ENCODE measurements at places on chromosomes 1 and 21.

DNA sequence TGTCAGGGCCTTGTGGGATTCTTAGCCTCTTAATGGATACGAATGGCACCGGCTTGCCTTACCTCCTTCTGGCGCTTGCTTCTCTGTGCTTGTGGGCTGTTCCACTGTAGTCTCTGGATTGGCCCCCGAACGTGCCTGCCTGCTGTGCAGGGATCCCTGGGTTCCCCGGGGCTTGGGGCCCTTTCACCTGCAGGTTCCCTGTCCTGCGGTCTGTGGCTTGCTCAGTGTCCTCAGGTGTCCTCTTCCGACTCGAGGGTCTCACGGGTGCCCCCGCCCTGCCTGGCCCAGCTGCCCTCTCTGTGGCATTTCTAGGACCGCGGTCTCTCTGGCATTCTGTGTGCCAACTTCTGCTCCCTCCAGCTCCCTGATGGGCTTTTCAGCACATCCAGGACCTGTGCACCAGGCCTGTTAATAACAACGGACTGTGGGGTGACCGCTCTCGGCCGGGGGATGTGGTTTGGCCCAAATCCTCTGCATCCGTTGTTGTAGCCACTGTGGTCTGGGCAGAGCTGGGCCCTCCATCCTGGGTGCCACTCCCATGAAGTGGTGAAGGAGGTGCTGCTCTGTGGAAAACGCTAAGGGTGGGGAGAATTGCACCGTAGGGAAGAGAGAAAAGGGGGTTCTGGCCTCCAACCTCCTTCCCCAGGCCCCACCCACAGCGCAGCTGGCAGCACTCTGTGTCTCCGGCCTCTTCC, 12.4 kb downstream of the COL18A1 start:
- no peak for DNase-seq

DNA sequence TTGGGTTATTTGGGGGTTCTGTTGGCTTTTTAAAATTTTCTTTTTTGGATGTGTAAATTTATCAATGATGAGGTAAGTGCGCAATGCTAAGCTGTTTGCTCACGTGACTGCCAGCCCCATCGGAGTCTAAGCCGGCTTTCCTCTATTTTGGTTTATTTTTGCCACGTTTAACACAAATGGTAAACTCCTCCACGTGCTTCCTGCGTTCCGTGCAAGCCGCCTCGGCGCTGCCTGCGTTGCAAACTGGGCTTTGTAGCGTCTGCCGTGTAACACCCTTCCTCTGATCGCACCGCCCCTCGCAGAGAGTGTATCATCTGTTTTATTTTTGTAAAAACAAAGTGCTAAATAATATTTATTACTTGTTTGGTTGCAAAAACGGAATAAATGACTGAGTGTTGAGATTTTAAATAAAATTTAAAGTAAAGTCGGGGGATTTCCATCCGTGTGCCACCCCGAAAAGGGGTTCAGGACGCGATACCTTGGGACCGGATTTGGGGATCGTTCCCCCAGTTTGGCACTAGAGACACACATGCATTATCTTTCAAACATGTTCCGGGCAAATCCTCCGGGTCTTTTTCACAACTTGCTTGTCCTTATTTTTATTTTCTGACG, 3.1 kb downstream of the OLIG2 start:
- no peak for DNase-seq

DNA sequence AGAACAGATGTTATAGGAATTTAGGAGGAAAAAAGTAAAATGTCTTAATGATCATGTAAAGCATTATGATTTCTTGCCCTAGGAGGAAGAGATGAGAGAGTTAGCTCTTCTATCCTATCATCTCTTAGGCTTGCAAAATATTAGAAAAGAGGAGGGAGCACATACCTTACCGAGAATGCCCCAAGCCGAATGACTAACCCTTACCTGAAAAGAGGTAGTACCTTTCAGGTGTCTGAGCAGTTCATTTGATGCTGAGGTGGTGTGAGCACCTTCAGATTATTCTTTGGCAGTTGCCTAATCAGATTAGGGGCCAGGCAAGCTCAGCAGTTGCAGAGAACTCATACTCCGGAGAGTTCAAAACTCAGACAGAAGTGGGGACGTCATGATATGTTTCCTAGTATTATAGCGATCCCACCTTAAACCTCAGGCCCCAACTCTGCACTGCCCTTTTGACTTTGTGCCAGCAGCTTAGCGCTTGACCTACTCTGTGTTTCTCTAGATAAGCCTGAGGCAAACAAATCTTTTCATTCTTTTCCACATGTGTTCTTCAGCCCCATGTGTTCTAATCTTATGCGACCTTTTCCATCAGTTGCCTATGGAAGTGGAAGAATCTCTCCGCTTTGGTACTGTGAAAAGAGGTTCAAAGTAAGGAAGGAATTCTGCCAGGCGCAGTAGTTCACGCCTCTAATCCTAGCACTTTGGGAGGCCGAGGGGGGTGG, 52.5 kb downstream of the ATP2B4 start:
- no peak for DNase-seq

DNA sequence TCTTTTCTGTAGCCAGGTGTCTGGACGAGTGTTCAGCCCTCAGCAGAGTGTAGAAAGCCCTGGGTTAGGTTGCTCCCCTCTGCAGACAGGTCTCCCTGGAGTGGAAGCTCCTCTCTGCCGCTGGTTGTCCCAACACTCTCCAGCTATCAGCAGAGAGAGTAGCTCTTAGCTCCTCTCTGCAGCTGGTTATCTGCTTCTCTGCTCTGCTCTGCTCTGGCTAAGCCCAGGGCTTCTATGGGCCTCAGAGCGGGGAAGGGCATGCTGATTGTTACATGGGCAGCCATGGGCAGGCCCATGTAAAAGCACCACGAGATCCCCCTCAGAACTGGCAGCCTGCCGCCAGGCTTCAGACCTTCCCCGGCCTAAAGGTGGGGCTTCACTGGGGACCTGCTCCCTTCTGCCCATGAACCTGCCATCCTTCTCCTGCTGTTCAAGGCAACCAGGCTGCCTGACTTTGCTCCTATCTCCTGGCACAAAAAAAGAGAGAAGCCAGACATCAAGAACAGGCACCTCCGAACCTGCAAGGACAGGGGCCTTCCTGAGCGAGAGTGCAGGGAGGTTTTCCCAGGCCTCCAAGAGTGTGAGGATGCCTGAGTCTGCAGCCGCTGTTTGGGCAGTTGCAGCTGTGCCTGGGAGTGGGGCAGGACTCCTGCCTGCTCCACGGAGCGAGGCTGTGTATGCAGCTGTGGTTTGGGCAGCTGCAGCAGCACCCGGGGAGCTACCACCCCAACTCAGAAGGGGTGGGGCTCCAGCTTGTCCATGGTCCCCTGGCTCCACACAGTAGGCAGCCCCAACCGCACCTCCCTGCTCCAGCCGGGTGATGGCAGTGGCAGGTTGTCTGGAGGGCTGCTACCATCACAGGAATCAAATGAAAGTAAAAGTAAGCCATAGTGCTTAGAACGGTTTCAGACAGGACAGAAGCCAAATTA, 973.7 kb downstream of the LTN1 start:
- DNase-seq = no peak

GRCh38 chr1:84299536-84300170, 1.9 kb upstream of the SAMD13 start:
- DNase-seq = no peak

DNA sequence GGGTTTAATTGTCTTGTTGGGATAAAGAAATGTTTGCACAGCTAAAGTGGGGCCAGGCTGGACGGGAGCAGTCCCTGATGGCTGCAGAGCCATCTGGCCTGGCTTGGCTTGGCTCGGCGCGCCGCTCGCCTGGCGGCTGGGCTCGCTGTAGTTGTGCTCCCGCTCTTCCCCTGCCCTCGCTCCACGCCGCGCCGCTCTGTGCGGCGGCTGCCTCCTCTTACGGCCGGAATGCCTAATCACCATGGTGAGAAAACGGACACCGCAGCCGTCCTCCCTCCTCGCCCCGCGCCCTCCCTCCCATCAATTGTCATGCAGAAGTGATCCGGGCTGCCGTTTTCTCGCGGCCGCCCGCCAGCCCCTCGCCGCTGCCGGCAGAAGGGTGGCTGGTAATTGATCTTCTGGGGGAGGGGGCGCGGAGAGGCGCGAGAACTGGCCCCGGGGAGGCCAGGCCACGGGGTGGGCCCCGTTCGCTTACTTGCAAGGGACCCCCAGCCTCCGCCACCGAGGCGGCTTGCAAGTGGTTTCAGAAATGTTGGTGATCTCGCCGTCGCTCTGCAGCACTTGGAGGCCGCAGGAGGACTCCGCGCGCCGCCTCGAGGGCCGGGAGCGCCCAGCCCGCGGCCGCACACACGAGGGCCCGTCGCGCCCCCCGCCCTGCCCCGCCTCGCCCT, 12.4 kb downstream of the RNF220 start:
- no peak for DNase-seq

GRCh38 chr1:150874455-150875196, 1.8 kb downstream of the ARNT start:
- no peak for DNase-seq

- no peak for DNase-seq
These were observed 50.5 kb downstream of the VCAM1 start for GRCh38 chr1:100769906-100770646.

DNA sequence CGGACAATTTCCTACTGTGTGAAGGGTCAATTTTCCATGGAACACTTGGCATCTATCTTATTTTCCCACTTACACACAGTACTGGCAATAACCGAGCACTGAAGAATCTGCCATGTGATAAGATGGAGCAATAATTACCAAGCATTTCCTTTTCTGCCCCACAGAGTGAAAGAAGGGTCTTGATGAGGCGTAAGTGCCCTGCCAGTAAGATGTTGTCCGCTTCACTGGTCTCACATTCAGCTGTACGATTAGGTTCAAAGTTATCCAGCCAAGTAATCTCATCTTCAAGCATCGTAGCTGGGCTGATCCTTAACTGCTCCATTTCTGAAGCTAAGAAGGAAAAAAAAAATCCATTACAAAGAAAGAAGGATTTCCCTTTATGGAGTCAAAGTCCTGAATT, 67.8 kb downstream of the PCSK9 start:
- no peak for DNase-seq

DNA sequence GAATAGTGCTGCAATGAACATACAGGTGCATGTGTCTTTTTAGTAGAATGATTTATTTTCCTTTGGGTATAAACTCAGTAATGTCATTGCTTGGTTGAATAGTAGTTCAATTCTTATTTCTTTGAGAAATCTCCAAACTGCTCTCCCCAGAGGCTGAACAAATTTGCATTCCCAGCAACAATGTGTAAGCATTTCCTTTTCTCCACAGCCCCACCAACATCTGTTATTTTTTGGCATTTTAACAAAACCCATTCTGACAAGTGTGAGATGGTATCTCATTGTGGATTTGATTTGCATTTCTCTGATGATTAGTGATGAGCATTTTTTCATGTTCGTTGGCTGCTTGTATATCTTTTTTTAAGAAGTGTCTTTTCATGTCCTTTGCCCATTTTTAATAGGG, 21.9 kb upstream of the EEIG2 start:
- no peak for DNase-seq

DNA sequence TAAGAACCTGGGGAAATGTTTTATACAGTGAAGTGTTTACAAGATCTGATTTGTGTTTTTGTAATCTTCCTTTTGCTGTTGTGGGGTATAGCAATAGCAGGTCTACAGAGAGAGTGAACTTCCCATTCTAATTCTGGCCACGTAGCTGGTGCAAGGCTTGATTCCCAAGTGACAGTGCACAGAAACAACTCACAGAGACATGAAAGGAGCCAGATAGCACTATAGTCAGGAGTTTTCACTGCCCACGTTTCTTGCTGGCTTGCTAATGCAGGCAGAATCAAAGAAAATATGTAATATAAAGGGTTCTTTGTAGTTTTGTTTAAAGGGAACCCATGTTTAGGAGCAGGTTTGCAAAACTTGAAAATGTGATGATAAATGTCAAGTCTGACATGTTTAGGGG, 170.9 kb upstream of the IVNS1ABP start:
- DNase-seq = no peak

DNA sequence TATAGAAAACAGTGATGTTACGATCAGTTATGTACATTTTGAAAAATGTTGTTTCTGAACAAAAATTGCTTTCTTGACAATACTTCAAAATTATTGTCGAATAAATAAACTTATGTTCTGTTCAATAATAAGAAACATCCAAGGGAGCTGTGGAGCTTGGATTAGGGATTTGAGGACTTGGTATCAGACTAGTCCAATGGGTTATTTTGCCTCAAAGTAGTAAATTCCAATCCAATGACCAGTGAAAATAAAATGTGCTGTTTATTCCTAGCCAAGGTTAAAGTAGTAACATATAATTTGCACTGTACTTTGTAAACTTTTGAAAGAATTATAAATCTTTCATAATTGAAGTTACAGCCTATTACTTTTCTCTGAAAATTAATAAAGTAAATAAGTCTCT, 79.1 kb upstream of the IVNS1ABP start:
- no peak for DNase-seq

DNA sequence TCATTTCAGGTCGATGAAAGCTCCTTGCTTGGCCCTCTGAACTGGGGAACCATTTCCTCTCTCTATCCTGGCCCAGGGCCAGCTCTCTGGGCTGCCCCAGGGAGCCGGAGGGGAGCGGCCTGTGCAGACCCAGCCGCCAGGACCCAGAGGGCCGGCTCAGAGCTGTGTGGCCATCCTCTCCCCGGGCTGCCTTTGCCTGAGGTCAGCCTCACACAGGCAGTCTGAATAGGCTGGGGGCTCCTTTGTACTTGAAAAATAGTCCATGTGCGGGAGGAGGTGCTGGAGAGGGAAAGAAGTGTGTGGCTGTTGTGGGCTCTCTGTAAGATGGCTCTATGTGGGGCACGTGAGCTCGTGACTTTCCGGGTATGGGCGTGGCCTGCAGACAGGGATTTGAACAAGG, 275.1 kb upstream of the VAMP3 start:
- DNase-seq = no peak

DNA sequence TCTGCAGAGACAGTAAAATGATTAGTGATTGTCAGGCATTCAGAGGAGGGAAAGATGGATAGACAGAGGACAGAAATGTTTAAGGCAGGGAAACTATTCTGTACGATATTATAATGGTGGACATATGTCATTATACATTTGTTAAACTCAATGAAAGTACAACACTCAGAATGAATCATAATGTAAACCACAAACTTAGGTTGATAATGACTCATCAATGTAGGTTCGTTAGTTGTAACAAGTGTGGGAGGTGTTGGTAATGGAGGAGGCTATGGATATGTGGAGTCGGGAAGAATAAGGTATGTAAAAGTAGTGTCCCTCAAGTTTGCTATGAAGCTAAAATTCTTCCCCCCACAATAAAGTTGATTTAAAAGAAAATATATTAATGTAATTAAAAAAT, 455.0 kb downstream of the BRINP3 start:
- DNase-seq = no peak

DNA sequence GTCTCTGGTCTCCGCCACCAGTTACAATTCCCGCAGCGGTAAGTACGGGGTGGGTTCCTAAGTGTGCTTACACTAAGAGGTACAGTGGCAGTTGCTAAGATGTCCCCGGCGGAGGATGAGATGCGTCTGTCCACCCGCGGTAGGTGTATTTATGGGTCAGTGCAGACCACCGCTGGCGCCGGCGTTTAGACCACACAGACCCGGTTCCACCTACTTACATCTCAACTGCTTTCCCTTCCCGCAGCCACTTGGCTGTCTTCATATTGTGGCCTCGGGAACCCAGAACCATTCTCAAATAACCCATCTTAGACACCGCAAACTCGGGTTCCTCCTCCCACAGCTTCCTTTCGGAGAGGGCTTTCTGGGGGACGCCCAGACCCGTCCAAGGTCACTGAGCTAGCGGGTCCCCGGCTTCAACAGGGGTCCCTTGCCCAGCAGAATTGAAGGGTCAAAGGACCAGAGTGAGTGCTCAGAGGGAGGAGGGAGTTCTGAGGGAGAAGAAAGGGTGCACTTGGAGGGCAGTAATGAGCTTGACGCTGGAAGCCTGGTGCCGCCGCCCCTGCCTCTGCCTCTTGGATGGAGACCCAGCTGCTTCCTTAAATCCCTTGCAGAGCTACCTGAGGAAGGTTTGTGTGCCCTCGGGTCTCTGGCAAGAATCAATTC, 8.6 kb downstream of the NR5A2 start:
- no peak for DNase-seq
